Astrocyte (in vitro differentiated cells and primary cell): ENCODE measurements at places on chromosomes 2 and 18. TPM values are rescaled to one million over a fixed set of nuclear protein-coding genes. Genes with fewer than 3 reads are reported as not detected.

DNA sequence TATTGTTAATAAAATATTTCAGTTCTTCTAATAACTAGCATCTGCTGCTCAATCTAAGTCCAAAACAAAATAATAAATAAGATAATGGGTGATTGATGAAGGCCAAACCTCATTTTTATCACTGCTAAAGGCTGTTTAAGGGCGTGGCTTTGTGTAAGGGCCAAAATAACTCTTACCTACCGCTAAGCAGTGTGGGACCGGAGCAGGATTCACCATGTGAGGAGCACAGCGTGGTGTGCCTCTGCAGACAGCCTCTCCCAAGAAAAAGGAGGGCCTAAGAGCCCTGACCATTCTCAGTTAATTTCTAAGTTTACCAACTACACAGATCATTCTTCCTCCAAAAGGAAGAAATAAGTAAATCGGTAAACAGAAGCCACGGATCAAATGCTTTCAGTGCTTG, 353.7 kb downstream of the ARL6IP6 start:
- no peak overlapping the region for H3K4me3 ChIP-seq
- H3K36me3 ChIP-seq: no peaks in the 10 kb centered on the region
- H3K27ac ChIP-seq: no peak overlapping the region
- no peaks in the 10 kb centered on the region for H3K4me1 ChIP-seq
- no peaks in the 10 kb centered on the region for H3K27me3 ChIP-seq

DNA sequence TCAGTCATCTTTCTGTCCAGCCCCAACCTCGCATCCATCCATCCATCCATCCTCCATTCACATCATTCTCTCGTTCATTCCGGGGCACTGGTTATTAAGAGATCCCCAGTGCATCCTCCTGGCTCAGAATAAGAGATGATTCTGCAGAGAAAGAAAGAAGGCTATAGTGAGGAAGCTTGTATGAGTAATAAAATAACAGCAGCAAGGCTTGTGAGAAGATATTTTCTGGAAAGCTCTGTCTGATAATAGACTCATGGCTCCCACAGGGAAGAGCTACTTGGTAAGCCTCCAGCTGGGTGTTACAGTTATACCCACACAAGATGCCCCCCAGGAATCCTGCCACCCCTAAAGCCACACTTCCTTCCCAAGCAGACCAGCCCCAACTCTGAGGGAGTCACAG, 143.2 kb downstream of the MTCL1 start:
- H3K36me3 ChIP-seq: no peaks in the 10 kb centered on the region
- no peak overlapping the region for H3K27ac ChIP-seq
- H3K4me3 ChIP-seq: no peak overlapping the region
- H3K27me3 ChIP-seq: no peaks in the 10 kb centered on the region
- DNase-seq: no peak

DNA sequence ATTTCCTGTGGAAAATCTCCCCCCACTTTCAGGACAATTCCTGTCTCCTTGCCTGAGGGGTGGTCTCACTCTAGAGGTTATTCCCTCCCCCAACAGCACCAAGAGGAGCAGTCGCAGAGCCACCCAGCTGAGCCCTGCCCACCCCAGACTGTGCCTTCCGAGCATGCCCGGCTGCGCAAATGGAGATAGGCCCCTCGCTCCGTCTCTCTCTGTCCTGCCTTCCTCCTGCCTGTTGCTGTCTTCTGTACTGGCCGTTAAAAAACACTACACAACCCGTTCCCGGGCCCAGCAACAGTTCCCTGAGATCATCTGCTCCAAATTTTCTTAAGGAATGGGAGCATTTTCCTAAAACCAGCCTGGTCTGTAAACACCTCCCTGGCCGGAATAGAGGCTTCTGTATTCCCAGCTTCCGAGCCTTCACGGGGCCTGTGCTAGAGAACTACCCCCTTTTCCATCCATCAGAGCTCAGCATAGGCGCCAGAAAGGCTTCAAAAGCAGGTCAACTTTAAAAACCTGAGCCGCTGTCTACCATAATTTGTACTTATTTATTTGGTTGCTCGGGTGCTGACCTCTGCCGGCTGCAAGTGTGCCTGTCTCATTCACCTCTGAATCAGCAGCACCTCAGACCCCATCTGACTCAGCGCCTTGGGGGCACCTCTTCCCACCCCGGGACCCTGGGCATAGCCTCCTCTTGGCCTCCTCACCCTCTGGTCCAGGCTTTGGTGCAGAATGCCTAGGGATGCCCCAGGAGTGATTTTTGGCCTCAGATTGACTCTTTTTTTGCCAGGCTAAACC, 159.4 kb downstream of the PXDN start:
- DNase-seq: no peak
- no peaks in the 10 kb centered on the region for H3K27me3 ChIP-seq
- no peak overlapping the region for H3K4me3 ChIP-seq

FAM237A gene
- total RNA-seq: not detected in 2 replicates

- no peaks in the 10 kb centered on the region for H3K36me3 ChIP-seq
- no peak overlapping the region for H3K27ac ChIP-seq
- H3K4me1 ChIP-seq: peaks cover 19% of the 10 kb centered on the region
- no peak overlapping the region for H3K4me3 ChIP-seq
- H3K27me3 ChIP-seq: no peaks in the 10 kb centered on the region
Observed at GRCh38 chr2:11128243-11128951, 26.9 kb upstream of the SLC66A3 start.
